ENCODE measurements at places on chromosomes 2 and 18.

DNA sequence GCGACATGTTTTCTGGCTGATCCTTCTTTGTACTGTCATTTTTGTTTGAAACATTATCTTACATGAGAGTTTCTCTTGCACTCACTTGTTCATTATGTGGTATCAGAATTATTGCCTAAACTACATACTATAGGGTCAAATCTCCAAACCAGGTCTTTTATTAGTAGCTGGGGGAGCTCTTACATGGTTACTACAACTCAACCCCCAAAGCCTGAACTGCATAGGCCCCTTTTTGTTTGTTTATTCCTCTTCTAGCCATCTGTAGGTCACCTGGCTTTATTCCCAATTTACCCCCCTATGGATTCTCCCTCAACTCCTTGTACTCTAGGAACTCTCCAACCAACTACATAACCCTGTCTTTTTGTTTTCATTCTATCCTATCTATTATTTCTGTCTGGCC, 46.7 kb downstream of the PUM2 start:
- no peak for DNase-seq

DNA sequence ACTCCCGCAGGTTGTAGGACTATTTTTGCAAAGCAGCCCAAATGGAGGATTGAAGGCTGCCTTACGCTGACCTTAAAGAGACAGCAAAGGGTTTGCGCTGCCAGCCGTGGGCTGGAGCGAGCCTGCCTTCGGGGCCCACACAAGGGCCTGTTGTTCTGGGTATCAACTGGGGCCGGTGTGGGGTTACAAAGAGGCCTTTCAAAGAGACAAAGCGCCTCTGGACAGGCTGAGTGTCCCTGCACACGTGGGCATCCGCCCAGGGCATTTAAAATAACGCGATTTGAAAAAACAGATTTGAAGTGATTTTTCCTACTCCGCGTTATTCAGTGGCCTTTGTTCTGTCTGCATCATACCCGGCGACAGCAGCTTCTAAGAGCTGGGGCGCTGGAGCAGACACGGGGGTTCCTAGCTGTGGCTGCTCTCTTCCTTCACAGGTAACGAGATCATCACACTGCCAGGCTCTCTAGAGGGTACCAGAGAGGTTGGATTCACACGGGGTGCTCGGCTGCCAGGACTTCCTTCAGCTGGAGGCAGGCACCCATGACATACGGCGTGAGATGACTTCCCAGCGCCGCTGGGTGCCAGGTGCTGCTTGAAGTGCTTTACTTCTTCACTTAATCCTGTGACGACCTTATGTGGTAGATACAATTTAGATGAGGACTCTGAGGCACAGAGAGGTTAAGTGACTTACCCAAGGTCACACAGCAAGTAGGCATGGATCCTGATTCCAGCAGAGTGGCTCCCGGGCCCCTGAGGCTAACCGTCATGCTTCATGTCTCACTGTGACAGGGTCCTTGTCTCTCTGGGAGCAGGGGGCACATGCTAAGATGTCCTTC, 32.2 kb downstream of the MAL start:
- DNase-seq, result no peak

DNA sequence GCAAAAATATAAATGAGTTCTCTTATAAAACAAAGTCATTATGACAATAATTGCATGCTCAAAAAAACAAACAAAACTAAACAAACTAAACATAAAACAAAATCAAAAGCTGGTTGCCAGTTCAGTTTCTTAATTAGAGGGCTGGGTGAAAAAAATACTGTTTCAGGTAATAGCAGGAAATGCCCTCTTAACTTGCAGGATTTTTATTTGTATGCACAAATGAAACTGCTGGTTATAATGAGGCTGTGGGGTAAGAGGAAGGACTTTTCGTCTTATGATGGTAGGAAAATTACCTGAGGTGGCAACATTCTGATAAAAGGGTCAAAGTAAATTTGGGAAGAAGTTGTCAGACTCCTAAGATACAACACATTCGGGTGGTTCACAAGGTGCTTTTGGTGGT, 21.5 kb upstream of the CDKL4 start:
- DNase-seq, result no peak

- no peak for DNase-seq
Measured at GRCh38 chr2:39737661-39738060, 41.4 kb downstream of the THUMPD2 start.

DNA sequence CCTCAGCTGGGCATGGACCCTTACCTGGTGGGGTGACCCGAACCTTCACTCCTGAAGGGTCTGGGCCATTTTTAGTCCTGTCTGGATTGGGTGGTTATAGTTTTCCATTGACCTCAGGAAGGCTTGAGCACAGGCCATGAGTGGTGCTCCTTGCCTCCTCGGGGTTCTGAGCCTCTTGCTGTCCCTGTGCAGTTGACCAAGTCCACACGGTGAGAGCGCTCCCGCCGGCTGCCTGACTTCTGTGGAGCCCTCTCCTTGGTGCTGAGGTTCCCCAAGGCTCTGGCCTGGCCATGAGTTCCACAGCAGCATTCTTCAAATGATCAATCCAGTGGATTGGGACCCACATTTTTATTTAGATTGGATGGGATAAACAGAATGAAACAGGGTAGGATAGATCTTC, 159.5 kb downstream of the SEPTIN10 start:
- no peak for DNase-seq

GRCh38 chr2:119154076-119154475, 4.5 kb downstream of the C1QL2 start:
- no peak for DNase-seq

- DNase-seq, result no peak
Measured at GRCh38 chr2:19775838-19776237, 125.9 kb downstream of the TTC32 start.

DNA sequence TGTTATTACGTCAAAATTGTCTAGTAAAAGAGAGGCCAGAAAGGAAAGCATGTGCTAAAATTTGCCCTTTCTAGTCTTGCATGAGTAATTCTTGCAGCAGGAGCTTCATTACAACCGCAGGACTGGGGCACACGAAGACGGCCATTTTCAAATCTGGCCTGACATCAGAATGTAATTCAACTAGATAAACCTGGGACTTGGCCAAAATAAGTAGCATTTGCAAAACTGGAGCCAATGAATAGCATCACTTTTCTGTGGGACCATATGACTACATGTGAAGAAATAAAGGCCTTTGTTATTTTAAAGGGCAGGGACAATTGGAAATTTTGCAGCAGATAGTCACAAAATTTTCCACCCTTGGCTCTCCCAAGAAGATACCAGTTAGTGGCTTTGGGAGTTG, 3.0 kb upstream of the FZD7 start:
- no peak for DNase-seq

DNA sequence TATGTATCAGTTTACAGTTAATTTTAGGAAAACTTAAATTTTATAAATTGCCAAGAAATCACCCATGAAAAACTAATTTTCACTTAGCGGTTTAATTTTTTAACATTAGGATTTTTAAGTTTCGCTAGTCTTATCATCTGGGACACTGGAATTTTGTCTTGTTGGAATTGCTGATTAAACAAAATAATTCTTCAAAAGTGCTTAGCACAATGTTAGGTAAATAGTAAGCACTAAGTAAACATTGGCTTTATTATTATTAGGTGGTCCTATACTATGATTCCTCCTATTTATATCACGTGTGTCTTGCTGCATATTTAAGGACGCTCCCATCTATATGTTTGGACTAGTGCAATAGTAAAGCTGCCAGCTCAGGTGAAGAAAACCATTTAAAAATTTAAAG, 54.6 kb upstream of the MAP4K3 start:
- DNase-seq, result no peak

DNA sequence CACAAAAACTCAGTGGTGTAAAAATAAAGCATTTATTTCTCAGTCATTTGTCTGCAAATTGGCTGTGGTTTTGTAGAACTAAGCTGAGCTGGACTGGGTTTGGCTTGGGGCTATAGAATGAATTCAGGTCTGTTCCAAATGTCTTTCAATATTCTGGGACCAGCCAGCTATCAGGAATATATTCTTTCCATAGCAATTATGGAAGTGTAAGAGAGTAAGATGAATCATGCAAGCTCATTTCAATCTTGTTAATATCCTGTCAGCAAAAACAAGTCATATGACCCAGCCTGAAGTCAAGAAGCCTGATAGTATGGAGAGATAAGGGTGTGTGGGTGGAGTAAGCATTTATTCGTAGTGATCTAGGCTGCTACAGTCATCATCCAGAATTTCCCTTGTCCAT, 481.0 kb upstream of the CDH2 start:
- no peak for DNase-seq

- DNase-seq, result peak; percentile 16
Measured at GRCh38 chr2:33291278-33292013, 185.0 kb upstream of the RASGRP3 start.

GRCh38 chr2:42430188-42430587, 63.6 kb downstream of the KCNG3 start:
- no peak for DNase-seq
